ENCODE measurements at places on chromosomes 16 and 17.

- no peak for DNase-seq
Measured at GRCh38 chr16:89112377-89113151, 18.9 kb downstream of the ACSF3 start.

DNA sequence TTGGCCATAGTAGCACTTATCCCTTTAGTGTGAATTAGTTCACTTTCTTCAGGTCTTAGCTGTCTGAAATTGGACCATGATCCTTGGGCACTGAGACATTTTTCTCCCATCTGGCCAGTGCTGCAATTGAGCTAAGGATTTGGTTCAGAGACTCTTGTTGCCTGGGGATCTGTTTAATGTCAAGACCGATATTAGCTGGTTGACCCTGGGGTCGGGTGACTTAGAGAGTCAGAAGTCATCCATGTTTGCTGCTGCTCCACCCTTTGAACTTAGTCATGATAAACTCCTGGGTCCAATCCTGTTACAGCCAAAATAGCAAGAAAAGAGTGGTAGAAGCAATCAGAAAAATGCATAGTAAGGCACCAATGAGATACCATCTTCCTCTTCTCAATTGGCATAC lies 45.8 kb upstream of the TOX3 start:
- no peak for DNase-seq

DNA sequence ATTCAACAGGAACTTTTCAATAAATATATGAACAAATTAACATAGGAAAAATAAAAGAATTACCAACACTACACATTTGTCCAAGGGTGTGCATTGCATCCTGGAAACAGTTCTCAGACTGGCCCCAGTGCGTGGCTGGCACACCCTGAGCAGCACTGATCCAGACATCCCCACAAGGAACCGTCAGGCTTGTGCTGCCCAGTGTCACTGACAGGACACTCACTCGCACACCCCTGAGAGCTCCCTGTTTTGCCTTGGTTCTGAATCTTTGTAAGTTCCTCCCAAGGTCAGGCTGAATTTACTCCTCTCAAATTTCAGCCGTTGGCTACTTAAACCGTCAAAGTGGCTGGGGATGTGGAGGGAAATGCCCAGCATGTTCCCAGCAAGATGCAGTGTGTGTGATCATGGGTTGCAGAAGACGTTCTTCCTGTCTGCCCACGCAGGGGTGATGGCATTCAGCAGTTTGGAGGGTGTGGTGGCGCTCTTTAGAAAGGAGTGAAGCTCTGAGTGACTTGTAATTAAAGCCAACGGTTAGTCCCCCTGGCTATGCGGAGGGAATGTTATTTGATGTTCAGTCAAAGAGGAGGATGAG lies 1.7 kb downstream of the MT2A start:
- DNase-seq, result no peak

GRCh38 chr16:1433756-1434155 lies 2.9 kb downstream of the PERCC1 start:
- no peak for DNase-seq

DNA sequence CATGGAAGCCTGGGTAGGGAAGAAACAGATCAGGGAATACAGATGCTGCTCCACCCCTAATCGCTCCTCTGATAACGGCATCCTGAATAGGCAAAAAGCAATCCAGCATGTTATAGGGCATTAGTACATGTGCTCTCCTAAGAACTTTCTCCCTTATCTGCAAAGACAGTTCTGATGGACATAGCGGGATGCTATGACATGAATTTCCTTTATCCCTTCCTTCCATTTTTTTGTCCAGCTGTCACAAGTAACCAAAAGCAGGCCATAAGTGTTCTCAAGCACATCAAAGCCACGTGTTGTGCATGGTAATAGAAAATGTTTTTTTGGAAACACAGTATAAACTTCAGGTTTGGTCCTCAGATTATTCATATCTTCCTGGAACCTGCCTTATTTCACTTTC lies 141.4 kb upstream of the MON1B start:
- no peak for DNase-seq

GRCh38 chr17:13437966-13438779 lies 163.6 kb downstream of the HS3ST3A1 start:
- DNase-seq, result no peak

DNA sequence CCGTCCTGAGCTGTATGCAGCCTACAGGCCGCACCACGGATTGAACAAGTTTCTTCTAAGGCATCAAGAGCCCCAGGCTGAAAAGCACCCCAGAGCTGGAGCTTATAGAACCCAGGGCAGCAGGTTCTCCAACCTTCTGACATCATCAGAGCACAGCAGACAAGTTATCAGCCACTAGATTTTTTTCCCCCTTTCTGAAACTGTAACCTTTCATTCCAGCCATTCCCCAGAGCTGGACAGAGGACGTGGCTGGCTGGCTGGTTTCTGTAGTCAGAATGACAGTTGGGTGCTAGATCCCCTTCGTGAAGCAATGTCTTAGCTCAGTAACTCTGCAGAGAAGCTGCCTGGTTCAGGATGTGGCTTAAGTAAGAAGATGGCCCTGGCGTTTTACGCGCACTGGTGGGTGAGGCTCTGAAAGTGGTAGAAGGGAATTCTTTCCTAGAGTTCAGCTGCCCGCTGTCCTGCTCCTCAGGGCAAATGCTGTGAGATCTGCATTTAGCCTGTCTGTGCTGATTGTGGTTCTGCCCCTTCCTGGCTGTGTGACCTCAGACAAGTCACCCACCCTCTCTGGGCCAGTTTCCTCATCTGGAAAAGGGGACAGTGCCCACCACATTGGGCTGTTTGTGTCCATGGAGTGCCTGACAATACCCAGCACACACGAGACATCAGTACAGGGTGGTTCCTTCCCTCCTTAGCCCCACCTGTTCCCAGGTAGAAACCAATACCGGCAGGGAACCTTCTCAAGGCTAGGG lies 9.1 kb downstream of the DEXI start:
- no peak for DNase-seq

- peak; percentile 42 for DNase-seq
Measured at GRCh38 chr16:84735849-84736586, 36.2 kb downstream of the USP10 start.

DNA sequence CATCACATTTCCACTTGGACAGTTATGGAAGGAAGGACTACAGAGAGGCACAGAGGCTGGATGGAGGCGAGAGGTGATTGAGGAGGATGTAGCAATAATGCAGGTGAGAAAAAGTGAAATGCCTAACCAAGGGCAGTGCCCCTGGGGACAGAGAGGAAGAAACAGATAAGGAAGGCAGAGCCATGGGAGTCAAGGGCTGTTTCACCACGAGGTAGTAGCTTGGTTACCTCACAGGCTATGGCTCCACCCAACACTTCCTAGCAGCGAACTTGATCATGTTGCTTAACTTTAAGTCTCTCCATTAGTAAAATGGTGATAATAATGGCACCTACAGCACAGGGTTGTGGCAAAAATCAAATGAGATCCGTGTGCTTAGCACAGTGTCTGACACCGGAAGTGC lies 83.9 kb downstream of the YPEL2 start:
- DNase-seq, result no peak

DNA sequence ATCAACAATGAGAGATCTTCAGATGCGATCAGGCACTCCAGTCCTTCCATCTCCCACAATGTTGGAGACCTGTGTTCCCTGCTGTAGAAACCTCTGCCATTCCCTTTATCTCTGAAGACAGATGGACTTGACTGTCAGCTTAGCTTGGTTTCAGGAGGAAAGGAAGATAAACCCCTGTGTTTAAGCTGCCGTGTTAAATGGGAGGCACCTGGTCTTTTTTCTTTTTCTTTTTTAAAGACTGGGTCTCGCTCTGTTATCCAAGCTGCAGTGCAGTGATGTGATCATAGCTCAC lies 63.1 kb downstream of the USP22 start:
- DNase-seq, result no peak

GRCh38 chr16:81094771-81095251 lies 1.4 kb downstream of the GCSH start:
- no peak for DNase-seq

DNA sequence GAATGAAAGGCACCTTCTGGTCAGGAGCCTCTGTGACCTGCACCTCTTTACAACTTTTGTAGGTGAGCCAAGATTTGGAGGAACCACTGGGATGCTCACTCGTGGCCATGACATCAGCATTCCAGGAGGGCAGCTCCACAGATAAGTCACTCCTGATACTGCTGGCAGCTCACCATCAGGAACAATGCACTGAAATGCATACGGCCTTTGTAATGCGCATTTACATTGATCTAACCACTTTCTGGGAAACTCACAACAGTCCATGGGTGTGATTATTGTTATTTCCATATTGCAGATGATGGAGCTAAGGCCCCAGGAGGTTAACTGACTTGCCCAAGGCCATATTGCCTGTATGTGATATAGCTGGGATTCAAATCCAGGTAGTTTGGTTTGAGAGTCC lies 34.3 kb upstream of the PMFBP1 start:
- no peak for DNase-seq

DNA sequence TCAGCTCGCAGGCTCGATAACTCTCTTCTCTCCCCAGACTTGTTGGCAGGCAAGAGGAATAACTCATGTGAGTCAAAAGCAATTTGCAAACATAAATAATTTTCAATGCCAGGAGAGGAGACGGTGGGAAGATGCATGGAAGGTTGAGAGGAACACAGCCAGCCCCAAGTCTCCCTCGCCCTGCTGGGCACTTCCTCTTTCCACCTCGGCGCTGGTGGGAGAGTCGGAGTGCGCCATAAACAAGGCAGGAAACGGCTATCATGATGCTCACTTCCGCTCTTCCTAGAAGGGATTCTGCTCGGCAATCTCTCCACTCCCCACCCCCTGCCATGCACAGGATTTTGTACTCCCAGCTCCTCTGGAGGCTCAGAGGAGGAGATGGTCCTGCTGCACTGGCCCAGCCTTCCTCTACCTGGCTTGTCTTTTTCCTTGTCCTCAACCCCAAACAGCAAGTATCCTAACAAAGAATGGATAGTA lies 13.0 kb downstream of the CBX4 start:
- DNase-seq, result no peak

GRCh38 chr16:58381661-58382060 lies 10.6 kb upstream of the GINS3 start:
- DNase-seq, result no peak

- no peak for DNase-seq
Measured at GRCh38 chr17:61129267-61130254, 270.1 kb upstream of the TBX2 start.

DNA sequence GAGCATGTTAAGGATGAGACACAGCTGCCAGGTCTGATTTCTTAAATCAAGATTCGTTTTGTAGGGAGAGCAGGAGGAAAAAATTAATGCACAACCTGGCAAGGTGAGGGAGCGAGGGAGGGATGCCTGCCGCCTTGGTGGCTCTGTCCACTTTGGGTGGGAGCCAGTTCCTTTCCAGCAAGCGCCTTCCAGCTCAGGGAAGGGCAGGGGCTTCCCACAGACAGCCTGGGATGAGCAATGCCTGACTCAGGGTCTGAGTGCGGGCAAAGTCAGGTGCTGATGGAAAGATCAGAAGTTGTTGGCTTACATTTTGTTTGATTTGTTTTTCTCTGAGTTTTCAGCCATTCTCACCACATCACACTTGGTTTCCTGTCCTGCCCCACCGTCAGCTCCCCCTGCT lies 220.7 kb downstream of the ENGASE start:
- peak; percentile 62 for DNase-seq

DNA sequence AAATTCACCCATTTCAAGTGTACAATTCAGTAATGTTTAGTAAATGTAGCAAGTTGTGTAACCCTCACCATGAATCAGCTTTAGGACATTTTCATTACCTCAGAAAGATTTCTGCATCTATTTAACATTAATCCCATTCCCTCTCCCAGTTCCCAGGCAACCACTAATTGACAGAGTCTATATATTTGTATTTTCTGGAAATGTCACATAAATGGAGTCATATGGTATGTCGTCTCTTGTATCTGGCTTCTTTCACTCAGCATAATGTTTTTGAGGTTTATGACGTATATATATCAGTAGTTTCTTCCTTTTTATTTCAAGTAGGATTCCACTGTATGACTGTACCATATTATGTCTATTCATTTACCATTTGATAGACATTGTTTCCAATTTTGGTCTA lies 199.8 kb downstream of the CYB561 start:
- no peak for DNase-seq

DNA sequence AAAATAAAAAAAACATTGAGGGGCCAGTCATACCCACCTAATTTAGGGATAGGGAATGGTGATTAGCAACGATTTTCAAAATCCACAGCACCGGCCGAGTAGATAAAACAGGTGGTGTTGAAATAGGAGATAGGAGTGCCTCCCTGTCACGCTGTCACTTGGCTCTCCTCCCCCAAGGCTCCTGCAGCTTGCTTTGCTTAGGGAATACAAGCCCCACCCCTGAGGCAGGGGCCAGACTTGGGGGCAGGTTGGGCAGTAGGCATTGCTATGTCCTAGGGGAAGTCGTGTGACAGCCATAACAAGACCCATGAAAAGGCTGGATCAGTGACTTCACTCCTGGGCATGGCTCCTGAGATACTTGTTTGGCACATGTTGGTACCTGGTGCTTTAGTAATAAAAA lies 25.8 kb downstream of the POLR2A start:
- DNase-seq, result no peak

- DNase-seq, result no peak
Measured at GRCh38 chr17:36578671-36579070, 13.0 kb upstream of the DHRS11 start.

- no peak for DNase-seq
Measured at GRCh38 chr16:84418056-84418849, 49.9 kb downstream of the ATP2C2 start.

DNA sequence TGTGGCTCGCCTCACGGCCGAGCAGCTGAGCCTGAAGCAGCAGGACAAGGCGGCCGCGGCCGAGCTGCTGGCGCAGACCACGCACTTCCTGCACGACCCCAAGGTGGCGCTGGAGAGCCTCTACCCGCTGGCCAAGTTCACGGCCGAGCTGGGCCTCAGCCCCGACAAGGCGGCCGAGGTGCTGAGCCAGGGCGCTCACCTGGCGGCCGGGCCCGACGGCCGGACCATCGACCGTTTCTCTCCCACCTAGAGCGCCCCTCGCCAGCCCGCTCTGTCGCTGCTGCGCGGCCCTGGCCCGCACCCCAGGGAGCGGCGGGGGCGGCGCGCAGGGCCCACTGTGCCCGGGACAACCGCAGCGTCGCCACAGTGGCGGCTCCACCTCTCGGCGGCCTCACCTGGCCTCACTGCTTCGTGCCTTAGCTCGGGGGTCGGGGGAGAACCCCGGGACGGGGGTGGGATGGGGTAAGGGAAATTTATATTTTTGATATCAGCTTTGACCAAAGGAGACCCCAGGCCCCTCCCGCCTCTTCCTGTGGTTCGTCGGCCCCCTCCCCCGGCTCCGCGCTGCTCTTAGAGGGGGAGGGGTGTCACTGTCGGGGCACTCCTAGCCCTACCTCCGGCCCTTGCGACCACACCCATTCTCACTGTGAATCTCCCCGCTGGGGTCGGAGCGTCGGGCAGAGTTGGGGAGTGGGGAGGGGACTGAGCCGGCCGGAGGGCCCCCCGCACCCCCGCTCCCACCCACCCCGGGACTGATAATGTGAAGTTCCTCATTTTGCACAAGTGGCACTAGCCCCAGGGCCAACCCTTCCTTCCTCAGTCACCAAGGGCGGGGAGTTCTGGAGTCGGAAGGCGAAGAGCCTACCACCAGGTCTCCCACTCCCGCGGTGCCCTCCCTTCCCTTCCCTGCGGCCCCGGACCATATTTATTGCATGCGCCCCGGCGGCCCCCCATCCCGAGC lies 4.0 kb downstream of the HIC1 start:
- no peak for DNase-seq

GRCh38 chr16:89174055-89174827 lies 2.7 kb downstream of the CDH15 start:
- DNase-seq, result no peak
